ENCODE measurements at places on chromosomes 2 and 18.

GRCh38 chr18:22563164-22563583 is 145.5 kb upstream of the CTAGE1 start:
- DNase-seq, result peak; percentile 96

DNA sequence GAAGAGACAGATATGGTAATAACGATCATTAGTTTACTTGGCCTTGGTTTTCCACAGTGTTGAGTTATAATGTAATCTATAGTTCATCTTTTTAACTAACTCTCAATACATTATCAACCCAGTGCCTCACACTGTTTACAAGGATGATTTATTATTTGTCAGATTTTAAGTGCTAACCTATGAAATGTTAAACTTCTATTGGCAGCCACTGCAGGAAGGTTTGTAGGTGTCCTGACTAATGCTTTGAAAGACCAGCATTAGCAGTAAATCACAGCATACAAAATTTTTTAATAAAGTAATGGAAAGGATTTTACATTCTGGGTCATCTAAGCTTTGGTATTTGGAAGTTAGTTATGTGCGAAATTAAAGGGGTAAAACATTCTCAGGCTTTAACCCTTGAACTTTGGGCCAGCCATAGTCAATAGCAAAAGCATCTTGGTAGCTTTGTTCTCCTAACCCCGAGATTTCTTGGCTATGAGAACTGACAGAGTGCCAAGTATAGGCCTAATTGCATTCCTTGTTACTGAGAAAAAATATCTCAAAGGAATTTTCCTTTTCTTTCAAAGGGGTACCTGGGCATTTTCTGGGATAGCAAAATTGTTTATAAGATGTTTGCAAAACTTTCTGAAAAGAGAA is 30.6 kb downstream of the SPATS2L start:
- DNase-seq, result peak; percentile 63

GRCh38 chr2:125643585-125643984 is 1012.4 kb upstream of the GYPC start:
- DNase-seq, result no peak

DNA sequence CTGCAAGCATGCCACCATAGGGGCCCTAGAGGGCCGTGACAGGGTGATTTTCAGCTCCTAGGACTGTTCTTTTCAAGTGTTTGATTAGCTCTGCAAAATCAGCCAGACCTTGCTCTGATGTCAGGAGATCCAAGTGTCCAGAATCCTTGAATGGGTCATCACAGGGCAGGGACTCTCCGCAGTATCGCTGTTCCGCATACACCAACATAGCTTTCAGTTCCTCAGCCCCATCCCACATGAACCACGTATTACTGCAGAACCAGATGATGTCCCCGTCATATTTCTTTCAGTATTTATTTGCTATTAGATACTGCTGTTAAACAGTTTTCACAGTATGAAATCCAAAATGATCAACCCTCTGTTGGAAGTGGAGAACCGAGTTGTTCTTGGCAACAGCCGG is 46.6 kb upstream of the RFX8 start:
- no peak for DNase-seq

DNA sequence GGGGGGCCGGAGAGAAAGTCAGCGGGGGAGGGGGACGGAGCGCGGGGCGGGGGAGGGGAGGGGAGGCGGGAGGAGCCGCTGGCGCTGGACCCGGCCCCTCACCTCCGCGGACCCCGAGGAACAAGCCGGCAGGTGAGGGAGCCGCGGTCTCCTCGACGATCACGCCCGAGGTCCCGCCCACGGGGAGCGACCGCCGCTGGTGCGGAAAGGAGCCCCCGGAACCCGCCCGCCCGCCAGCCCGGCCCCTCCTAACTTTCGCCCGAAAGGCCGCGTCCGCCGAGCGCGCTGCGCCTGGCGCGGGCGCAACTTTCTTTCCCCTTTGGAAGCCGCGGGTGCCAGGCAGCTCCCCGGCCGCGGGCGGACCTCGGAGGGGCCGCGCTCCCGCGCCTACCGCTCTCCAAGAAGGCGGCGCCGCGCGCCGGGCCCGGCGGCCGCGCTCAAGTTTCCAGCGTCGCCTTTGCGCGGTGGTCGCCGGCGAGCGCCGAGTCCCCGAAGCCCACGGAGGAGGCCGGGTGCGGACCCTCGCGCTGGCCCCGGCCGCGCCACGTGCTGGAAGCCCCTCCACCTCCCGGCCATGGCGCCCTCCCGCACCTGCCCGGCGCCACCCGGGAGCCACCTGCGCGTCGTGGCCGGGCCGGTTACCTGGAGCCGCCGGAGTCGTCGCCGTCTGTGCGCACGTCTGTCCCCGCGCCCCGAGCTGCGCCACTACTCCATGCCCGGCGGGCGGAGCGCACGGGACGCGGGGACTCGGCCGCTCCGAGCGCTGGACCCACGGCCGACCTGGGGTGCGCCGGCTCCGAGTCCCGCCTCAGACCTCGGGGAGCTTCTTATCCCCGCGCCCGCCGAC is at the start of gene ALKAL2:
TSS of gene ALKAL2 (minus strand) at position 181 of the 847 bp plus-strand sequence. CDS start 256 bp downstream, outside the sequence.
- DNase-seq, result peak; percentile 27

- no peak for DNase-seq
Observed at GRCh38 chr2:239310401-239311061, 90.3 kb downstream of the HDAC4 start.

DNA sequence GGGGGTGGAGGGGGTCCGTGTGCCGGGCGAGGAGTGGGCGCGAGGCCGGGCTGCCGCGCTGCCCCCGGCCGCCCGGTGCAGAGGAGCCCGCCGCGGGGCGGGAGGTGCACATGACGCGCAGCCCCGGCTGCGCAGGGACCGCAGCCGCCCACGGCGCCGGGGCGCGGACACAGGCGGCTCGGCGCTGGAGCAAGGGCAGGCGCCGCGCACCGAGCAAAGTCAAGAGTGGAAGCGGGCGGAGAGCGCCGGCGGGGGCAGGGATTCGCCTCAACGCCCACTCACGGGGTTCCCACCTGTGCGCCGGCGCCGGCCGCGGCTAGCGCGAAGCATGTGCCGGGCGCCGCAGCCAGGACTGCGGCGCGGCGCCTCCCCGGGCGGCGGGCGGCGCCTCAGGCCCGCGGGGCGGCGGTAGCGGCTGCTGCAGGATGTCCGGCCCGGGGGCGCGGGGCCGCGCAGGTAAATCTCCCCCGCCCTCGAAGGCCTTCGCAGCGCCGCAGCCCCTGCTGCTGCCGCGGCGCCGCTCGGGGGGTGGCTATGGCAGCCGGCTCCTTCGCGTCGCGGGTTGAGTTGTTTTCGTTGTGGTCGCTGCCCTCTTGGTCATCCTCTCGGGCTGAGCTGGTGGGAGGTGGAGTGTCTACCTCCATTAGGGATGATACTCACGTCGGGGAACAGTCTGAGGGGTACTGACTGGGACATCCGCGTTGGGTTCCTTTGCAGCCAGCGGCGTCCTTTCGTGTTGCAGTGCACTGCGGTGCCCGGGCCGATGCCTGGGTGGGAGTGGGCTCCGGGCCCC is 216.3 kb upstream of the DTNA start:
- peak; percentile 2 for DNase-seq

DNA sequence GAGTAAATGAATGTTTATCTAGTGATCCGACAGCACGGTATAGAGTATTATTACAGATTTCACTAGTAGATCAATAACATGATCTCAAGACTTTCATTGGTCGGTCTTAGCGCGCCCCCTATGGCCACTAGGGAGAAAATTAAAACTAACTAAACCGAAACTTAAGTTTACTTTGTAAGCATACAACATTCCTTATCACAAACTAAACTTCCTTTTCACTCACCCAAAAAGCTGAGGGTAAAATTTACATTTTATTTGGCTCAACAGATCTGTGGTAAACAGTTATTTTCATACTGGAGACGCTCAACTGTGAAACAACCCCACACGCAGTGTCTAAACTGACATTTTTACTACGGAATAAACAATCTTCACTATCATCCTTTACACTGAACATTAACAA is 215.6 kb upstream of the MAP2 start:
- peak; percentile 2 for DNase-seq

- peak; percentile 17 for DNase-seq
Observed at GRCh38 chr18:77023102-77023782, 109.3 kb downstream of the MBP start.

DNA sequence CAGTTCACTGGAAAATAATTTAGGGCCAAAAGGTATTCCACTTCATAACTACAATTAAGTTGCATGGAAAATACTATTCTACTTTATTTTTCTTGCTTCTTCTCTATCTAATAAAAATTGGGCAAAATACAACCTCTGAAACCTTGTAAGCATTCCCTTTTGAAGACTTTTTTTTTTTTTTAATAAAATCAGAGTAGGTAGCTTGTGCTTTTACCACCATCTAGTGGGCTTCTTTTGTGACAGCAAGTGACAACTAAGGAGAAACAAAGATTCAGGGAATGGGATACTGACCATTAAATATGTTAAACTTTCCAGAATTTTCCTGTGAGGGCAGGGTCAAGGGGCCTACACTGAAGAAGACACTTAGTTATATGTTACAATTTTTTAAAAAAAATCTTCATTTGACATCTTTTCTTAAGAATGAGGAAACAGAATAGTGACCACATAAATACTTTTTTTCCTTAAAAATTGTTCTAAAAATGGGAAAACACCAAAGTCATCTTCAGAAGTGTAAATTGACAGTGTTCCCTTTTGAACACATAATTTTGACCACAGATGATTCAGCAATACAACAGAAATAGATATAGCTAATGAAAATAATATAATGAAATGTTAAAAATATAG is 1183.2 kb upstream of the ACVR2A start:
- peak; percentile 58 for DNase-seq
